ENCODE measurements at places on chromosomes 4 and X.

GRCh38 chr4:73103799-73104503, 34.4 kb upstream of the COX18 start:
- DNase-seq: no peak

DNA sequence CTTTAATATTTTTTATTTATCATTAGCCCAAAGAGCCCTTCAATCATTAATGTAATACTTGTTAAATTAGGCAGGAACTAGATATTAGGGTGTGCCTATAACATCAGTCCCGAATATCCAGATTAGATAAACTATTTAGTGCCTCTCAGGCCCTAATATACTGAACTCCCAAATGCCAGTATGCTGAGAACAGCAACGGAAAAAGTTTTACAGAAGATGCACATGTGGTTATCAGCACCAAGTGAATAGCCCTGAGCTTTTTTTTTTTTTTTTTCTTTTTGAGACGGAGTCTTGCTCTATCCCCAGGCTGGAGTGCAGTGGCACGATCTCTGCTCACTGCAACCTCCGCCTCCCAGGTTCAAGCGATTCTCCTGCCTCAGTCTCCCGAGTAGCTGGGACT, 13.0 kb upstream of the ELF2 start:
- no peak for DNase-seq

DNA sequence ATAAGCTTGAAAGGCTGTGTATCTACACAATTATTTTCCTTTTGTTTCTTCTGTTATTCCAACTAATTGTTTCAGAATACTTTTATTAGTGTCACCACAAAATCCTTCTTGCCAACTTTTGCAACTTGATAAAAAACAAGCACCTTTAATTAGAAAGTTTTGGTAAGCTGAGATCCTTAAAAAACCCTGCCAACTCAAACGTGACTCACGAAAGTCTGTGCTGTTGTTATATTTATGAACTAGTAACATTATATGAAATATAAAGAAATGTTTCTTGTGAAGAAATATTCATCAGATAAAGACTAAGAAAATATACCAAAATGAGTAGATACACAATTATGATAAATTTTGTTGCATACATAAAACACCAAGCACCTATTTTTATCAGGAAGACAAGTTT, 49.0 kb downstream of the HUWE1 start:
- no peak for DNase-seq

DNA sequence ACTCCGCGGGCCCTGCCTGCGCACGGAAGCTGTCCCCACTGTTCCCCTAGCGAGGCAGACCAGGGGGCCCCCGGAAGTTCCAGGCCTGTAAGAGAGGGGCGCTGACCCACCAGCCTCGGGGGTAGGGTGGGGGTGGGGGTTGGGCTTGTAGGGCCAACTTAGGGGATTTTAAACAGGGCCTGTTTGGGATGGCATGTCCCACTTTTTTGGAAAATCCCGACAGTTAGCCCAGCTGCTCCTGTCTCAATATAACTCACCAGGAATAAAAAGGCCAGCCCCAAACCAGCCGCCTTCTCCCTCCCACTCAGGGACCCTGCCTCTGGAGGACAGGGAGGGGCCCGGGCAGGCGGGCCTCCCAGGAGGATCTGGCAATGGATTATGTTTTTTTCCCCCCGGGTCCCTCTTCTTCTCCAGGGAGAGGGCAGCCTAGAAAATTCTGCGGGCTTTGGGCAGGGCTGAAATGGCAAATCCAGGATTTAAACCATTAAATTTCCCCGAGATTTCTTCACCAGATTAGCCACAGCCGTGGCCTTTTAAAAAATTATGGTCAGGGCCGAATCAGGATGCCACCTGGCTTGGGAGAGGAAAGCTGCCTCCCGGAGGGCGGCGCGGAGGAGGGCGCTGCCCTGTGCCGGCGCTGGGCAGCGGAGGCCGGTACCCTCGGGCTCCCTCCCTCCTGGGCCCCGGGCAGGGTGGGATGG, 957 bp downstream of the PPP2R2C start:
- no peak for DNase-seq

DNA sequence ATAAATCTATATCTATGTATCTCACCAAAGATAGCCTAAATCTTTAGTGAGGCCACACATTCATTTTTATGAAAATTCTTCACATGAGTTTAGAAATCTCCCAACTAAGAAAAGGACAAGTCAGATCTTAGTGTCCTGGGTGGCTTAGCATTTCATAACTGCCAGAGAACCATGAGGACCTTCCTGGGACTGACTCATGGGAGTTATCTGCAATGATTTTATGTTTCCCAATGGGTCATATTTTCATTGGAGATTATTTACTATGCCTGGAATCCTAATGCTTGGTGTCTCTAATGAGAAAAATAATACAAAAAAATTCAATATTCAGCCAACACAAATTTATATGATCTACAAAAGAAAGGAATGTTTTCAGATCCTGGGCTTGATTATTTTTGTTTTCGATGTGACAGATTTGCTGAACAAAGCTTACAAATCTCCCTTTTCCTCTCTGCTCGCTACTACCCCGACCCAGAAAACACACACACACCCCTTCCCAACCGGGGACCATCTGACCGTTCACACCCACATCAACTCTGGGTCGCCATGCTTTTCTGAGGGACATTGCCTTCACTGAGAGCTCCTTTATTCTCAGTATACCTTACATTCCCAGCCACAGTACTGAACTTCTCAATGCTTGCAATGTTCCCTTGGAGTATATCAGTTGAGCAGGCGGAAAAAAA, 40.1 kb downstream of the SORBS2 start:
- no peak for DNase-seq

- no peak for DNase-seq
Observed at GRCh38 chr4:3233391-3234071, 15.4 kb upstream of the MSANTD1 start.

DNA sequence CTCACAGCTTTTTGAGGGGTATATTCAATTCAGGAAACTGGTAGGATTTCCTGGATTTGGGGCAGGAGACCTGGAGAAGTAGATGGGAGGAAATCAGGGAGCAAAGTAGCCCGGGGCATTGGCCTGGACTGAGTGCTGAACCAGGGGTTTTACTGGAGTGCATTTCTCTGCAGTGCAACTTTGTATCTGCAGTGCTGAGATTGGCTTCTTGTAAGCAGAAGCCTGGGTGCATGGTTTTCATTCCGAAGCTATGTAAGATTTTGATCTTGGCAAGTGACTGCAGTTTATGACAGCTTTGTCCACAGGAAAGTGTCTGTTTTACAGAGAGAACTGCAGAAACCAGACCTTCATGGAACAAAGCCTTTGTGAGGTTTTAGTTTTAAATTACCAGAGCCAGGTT, 158.3 kb downstream of the SPCS3 start:
- no peak for DNase-seq

DNA sequence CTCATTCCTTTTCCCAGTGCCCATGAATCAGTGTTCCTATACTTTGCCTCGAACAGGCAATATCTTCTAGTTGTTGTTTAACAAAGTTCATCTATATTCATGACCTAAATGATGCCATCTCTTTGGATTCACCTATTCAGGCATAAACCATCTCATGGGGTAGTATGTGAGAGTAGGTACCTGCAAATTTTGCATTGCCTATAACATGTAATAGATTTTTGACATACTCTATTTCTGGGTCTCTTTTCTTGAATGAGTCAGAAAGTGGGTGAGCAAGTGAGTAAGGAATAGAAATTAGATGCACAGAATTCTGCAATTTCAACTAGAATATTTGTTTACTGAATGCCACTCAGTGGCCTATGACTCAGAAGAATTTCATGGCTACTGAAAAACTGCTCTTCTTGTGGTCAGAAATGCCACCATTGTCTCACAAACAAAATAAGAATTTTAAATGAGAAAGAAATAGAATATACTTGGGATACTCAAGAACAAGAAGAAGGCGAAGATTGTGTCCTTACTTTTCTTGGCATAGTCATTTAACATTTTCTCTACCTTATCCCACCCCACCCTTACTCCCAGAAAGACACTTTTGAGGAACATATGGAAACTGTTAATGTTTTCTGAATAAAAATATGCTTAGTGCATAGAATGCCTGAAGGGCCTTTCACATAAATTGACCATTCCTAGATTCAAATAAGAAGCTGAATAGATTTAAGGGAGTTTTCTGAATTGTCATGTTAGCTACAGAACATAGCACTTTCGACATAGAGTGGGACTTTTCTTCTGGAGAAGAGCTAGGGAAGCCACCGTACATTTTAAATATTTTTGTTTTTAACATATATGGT, 86.8 kb downstream of the HHIP start:
- DNase-seq: no peak

- no peak for DNase-seq
Observed at GRCh38 chrX:19746919-19747651, 140.3 kb downstream of the SH3KBP1 start.

- DNase-seq: no peak
Observed at GRCh38 chrX:20217271-20217670, 49.4 kb downstream of the RPS6KA3 start.

DNA sequence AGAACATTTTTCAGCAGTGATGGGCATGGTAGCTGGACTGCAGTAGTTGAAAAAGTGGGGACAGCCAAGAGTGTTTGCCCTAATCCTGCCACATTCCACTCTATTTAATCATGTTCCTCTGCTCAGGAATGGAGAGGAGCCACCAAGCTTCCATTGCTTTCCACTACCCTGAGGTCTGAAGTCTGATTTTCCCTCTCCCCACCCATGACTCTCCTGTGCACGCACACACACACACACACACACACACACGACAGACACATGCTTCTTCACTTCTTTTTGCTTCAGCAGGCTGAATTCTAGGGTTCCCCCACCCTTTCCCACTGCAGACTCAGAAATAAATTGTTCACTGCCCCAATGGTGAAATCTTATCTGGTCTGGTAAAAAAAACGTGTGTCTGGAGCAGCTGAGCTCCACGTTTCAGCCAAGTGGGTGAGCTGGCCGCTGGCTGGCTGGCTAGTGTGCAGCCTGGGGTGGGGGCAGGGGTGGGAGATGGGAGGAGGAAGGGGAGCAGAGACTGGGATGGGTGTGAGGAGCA, 142.7 kb upstream of the NALF2 start:
- no peak for DNase-seq

- DNase-seq: no peak
Observed at GRCh38 chrX:323721-324628, 5.4 kb upstream of the GTPBP6 start.

GRCh38 chr4:110781944-110782343, 159.1 kb upstream of the PITX2 start:
- DNase-seq: no peak

DNA sequence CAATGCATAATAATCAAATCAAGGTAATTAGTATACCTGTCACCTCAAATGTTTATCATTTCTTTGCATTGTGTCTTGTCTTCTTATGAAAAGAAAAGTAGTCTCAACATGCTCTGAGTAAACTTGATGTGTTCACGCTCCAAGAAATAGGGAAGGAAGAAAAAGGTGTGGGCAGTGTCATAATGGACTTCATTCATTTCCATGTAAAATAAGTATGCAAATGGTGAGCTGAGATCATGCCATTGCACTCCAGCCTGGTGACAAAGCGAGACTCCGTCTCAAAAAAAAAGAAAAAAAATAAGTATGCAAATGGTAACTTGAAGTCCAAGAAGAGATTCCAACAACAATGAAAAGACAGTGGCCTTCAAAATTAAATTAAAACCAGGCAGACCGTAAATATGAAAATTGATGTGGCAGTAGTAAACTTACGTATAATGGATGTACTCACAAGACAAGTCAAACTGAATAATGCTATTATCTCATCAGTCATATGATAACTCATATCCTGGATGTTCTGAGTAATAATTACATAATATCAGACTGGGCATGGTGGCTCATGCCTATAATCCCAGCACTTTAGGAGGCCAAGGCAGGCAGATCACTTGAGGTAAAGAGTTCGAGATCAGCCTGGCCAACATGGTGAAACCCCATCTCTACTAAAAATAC, 6.0 kb upstream of the CWH43 start:
- no peak for DNase-seq

DNA sequence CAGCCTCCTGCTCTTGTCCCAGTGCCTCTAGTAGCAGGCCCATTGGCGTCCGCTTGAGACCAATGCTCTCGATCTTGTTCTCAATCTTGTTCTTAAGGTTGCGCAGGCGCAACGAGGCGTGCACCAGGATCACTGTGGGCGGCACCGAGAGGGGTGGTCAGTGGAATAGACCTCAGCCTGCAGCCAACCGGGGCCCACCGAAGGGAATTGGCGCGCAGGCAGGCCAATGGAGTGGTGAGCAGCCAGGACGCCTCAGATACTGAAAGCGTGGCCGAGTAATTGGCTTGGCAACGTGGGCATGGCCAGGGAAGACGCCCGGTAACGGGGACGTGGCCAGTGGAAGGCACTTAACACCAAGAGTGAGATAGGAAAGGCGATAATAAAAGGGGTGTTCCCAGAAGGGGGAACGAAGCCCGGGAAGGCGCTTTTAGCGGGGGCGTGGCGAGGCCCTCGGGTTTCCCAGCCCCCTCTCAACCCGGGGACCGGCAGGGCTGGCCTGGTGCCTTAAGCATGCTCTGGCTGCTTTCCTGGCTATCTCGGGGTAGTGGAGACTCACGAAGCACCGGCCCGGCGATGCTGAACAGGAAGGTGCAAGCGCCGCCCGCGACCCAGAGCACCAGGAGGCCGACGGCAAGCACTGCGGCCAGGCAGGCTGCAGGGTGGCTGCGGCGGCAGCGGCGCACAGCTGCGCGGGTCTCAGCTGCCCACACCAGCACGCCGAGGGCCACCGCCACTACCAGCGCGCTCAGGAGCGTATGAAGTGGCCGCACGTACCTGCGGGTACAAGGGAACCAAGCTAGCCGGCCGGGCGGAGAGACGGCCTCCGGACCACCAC, 1.7 kb downstream of the PRAF2 start:
- no peak for DNase-seq

GRCh38 chr4:67712000-67712625, 11.2 kb upstream of the UBA6 start:
- DNase-seq: no peak

GRCh38 chr4:128358231-128358912, 70.8 kb upstream of the PGRMC2 start:
- DNase-seq: no peak

DNA sequence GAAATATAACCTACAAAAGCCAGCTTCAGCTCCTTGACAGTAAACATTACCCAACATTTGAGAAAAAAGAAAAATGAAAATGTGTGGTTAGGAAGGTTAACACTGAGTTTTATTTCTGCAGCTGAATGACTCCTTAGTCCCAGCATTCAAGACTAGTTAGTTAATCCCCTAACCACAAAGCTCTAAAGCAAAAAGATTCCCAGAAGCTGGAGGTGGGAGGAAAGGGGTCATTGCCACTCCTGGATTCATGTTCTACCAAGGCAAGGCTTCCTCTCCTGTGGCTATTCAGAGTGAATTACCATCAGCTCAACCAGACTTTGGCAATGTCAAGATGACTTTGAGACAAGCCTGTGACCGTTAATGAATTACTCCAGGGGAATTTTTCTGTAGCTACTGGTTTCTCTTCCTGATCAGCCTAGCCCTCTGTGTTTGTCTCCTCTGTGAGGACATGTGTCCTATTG, 63.6 kb downstream of the HADH start:
- no peak for DNase-seq

All from GM12864 (cell line).